ENCODE measurements at places on chromosomes 2 and 18.

- no peak for DNase-seq
Measured at GRCh38 chr2:70690846-70691245, 77.2 kb downstream of the ADD2 start.

GRCh38 chr2:176018708-176019107, 16.6 kb upstream of the LNPK start:
- DNase-seq: no peak

DNA sequence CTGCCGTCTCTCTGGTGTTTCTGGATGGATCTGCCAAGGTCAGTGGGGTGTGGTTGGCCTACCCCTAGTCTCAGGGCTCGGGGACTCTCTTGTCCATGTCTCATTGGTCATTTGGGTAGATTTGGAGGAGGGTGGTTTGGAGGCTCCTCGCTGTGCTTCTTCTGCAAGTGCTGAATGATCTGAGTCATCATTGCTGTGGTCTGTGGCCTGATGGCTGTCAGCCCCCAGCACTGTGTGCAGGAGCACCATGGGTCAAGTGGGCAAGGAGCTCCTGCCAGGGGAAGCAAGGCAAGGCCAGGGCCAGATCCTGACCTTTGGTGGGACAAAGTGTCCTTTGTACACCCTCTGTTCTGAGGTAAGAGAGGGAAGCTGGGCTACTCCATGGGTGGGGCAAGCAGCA, 221.8 kb downstream of the FHOD3 start:
- DNase-seq: no peak

DNA sequence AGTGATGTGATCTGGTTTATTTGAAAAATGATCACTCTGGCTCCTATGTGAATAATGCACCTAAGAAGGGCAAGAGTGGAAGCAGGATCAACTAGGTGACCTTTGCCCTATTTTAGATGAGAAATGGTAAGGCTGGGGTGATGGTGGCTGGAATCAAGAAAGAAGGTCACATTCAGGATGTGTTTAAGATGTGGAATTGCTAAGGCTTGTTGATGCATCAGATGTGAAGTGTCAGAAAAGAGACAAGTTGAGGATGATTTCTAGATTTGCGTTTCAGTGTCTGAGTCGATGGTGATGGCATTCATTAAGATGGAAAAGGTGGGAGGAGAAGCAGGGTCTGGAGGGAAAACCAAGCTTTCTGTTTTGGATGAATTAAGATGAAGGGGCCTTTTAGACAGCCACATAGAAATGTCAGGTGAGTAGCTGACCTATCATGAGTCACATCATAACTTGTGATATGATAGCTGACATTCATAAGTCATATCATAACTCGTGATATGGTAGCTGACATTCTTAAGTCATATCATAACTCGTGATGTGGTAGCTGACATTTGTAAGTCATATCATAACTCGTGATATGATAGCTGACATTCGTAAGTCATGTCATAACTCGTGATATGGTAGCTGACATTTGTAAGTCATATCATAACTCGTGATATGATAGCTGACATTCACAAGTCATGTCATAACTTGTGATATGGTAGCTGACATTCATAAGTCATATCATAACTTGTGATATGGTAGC, 101.2 kb upstream of the SEC11C start:
- DNase-seq: no peak
